ENCODE measurements at places on chromosomes 7 and 10.

GRCh38 chr7:84697506-84697905, 489.4 kb downstream of the SEMA3D start:
- DNase-seq, result no peak

- peak; percentile 65 for DNase-seq
Observed at GRCh38 chr10:72096115-72097000, 8.0 kb upstream of the SPOCK2 start.

GRCh38 chr10:18429335-18429734, 222.1 kb downstream of the NSUN6 start:
- no peak for DNase-seq

DNA sequence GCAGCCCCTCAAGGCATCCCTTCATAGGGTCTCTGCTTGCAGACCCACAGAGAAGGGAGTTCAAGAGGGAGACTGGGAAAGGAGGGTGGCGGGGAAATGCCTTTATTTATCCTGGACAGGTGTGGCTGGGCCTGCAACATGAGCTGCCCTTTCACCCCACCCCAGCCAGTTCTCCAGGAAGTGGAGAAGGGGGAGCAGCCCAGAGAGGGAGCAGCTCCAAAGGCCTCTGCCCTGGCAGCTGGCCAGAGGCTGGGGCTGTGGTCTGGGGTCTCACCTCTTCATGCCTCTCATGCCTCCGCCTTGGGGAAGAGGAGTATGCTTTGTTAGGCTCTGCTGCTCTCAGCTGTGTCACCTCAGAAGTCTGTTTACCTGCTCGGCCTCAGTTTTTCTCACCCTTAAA, 3.1 kb downstream of the LDB3 start:
- DNase-seq, result no peak

GRCh38 chr10:63206997-63207811, 74.1 kb downstream of the NRBF2 start:
- no peak for DNase-seq

DNA sequence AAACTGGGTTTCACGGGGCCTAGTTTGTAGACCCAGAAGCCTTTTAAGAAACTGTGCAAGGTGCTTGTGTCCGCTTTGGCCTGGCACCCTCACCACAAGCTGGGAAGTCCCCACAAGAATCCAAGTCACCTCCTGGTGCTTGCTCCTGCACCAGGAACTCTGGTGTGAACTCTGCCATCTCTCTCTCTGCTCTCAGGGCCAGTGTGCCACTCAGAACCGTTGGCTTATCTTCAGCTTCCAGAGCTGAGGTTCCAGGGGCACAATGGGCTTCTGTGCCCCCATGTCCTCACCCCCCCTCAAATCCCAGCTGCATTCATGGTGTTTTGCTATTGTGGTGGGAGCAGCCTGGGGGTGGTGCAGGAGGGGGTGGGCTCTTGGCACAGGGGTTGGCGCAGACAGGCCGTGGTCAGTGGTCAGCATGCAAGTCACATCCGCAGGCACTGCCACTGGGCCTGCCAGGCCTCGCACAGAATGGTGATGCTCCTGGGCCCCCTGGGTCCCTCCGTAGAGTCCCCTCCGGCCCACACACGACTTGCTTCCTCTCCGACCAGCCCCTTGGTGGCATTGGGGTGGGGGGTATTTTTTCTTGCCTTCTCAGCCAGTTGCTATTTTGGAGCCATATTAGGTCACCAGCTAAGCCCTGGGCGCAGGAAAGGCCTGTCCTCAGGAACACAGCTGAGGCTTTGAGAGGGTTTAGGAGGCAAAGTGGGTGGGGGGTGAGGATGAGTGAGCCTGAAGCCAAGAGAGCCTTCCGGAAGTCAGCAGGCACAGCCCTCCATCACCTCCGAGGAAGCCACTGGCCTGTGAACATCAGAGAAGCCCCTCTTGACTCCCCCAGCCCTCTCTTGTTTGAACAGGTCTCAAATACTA, 3.0 kb downstream of the ZCCHC24 start:
- DNase-seq, result no peak

DNA sequence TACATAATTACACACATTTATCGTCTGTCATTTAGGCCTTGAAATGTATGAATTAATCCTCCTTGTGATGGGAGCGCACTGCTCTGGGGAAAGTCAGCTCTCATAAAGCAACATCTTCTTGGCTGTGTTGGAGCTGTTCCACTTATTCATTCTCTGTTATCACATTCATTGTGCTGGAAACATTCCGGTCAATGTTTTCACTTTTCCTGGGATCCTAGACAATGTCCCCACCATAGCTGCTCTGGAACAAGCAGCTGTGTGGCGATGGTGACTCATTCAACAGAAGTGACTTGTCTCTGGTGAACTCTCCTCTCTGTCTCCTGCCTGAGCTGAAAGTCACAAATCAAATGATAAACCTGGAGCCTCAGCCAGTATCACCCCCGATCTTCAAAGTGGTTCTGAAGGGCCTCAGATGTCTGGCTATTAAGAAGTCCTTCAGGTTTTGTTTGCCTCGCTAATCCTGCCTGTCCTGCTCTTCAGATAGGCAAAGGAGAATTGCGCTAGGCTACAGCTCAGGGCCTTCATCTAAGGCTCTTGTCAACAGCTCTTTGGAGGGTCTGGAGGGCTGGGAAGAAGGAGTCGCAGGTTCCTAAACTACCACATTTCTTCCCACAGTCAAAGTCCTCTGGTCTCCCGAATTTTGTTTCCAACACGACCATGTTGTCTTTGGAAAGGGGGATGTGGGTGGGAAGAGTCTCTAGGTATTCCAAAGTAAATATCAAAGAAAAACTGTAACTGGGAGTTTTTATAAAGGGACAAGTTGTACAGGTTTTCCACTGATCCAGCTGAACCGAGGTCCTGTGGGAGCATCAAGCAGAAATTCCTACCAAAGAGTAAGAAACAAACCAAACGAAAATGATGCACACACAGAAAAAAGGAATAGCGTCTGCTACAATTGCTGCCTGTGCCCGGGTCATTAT, 29.3 kb downstream of the KLF6 start:
- DNase-seq, result peak; percentile 17

DNA sequence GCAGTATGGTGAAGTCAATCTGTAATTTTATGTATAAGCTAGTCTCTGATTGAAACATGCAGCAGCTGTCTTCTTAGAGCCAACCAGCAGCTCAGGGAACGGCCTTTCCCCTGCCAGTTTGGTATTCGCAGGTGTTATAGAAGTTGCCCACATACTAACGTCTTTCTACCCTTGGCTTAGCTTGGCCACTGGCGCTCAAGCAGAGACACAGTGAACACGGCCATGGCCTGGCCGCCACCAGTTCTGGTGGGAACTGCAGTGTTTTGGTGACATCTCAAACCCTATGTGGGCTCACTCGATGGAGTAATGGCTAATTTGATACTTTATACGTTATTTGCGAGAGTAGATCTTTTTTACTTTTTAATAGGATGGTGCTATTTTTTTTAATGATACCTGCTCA, 17.1 kb downstream of the EIF4H start:
- no peak for DNase-seq

DNA sequence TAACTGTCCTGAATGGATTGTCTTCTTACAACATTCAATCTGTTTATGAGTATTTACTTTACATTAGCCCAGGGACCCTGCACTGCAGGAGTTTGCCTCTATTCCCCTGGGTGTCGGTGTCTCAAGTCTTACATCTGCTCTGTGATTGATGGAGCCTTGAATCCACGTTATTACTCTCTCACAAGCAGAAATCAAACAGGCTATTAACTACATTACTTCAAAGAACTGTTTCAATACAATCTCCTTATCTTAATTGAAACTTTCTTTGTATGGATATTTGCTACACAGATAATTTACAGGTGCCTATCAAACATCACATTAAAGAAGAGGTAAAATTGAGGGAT, 3.1 kb upstream of the ARID5B start:
- DNase-seq, result no peak

- no peak for DNase-seq
Observed at GRCh38 chr7:116145245-116145852, 65.0 kb upstream of the TES start.

- DNase-seq, result no peak
Observed at GRCh38 chr10:22268503-22268902, 47.7 kb upstream of the COMMD3 start.

GRCh38 chr10:124725791-124726190, 18.4 kb downstream of the FAM53B start:
- no peak for DNase-seq

DNA sequence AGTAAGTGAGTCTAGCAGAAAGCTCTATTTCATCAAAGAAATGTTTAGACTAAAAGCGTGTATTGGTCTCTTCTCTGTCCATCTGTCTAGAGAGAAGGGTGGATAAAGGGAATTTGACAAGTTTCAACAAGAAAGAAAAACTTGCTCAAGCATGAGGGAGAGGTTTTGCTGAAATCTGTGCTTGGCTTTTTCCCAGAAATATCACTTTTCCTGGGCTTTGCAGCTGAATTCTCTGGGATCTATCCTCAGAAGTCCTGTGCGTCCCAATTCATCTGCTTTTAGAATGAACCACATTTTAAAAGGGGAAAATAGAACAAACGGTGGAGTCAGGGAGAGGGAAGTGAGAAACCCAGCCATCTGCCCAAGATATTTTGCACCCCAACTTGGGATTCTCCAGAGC, 59.6 kb upstream of the CELF2 start:
- no peak for DNase-seq

- DNase-seq, result no peak
Observed at GRCh38 chr7:105448181-105448580, 59.5 kb upstream of the SRPK2 start.

DNA sequence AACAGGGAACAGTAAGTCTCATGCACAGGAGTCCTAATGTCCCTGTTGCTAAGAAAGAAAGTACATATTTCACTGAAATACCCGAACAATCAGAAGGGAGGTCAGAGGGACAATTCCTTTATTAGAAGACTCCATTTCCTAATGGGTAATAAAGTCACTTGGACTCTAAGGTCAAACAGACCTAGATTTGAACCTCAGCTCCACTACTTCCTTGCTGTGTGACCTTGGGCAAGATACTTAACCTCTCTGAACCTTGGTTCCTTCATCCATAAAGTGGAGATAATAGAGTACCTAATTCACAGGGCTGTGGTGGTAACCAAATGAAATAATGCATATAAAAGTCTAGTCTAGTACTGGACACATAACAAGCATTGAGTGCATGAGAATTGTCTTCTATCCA, 29.2 kb upstream of the HABP2 start:
- DNase-seq, result no peak

- DNase-seq, result no peak
Observed at GRCh38 chr10:123759501-123760031, 93.4 kb downstream of the GPR26 start.

GRCh38 chr10:29737074-29737593, 102.4 kb upstream of the SVIL start:
- peak; percentile 51 for DNase-seq

GRCh38 chr7:132872034-132872433, 209.9 kb downstream of the CHCHD3 start:
- no peak for DNase-seq

- no peak for DNase-seq
Observed at GRCh38 chr10:126161691-126162090, 226.6 kb downstream of the ADAM12 start.

DNA sequence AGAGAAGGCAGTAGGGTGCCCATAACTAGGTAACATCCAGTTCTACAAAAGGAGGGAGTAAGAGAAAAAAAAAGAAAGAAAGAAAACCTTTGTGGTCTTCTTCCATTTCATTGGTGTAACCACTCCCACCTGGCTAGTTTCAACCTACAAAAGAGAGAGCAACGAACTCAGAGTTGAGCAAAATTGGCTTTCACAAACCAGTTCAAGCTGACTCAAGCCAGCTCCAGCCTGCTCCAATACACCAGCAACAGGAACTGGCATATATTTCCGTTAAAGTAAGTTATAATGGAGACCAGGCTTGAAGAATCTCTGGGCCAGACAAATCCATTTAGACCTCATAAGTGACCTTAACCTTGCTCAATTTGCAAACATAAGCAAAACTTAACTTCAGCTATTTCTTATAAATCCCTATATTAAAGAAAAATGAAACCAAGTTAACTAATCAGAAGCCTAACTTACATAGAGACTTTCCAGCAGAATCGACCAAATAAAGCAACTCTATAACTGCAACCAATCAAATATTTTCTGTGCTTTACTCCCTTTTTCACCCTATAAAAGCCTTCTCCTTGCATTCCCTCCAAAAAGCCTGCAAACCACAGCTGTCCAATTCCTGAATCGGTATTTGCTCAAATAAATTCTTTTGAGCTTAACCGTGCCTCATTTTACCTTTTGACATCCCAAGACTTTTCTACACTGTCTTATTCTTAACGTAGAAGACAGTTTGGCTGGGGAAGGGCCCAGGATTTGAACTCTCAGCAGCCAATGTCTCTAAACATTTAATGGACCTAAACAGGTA, 10.1 kb downstream of the ANKRD22 start:
- no peak for DNase-seq

- DNase-seq, result no peak
Observed at GRCh38 chr7:158001003-158001402, 586.6 kb downstream of the PTPRN2 start.

DNA sequence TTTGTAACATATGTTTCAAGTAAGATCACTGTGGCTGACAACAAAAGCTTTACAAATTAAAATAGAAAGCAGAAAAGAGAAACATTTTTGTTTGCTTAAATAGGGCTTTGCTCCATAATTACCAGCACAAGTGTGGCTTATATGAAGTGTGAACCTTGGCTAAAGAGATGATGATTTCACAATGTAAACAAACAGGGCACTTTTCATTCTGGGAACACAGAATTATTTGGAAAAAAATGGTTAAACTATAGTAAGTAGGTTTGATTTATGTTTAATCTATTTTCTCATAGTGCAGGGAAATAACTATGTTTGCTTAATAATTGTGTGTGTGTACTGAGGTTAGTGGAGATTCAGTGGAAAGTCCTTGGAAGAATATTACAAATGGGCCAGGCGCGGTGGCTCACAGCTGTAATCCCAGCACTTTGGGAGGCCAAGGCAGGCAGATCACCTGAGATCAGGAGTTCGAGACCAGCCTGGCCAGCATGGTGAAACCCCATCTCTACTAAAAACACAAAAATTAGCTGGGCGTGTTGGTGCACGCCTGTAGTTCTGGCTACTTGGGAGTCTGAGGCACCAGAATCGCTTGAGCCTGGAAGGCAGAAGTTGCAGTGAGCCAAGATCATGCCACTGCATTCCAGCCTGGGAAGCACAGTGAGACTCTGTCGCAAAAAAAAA, 19.1 kb upstream of the OTUD1 start:
- DNase-seq, result no peak

DNA sequence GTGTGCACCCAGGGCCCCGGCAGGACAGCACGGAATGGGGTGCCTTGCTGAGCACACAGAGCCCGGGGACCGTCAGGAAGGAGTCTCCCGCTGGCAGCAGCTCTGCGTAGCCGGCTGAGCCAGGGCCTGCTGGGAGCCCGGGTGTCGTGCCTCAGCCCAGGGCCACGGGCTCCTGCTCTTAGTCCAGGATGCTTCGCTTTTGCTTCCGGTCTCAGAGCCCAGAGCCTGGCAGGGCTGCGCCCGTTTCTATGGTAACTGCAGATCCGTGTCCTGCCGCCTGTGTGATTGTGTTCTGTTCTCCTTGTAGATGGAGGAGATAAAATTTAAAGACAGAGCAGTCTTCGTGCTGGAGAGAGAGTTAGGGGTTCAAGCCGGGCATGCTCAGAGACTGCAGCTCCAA, 53.7 kb upstream of the DPYSL4 start:
- DNase-seq, result no peak

- no peak for DNase-seq
Observed at GRCh38 chr10:86673827-86674581, 5.7 kb downstream of the LDB3 start.

- no peak for DNase-seq
Observed at GRCh38 chr7:6170571-6171531, 101.6 kb downstream of the CYTH3 start.

- DNase-seq, result no peak
Observed at GRCh38 chr10:16866541-16867275, 49.5 kb upstream of the RSU1 start.

GRCh38 chr10:43959364-43960134, 310.9 kb upstream of the ZNF32 start:
- DNase-seq, result no peak
